ENCODE measurements at places on chromosomes 2 and 18.

- DNase-seq: no peak
Observed at GRCh38 chr2:105104208-105104731, 66.4 kb downstream of the MRPS9 start.

GRCh38 chr18:28189400-28190239 is 12.7 kb upstream of the CDH2 start:
- no peak for DNase-seq

DNA sequence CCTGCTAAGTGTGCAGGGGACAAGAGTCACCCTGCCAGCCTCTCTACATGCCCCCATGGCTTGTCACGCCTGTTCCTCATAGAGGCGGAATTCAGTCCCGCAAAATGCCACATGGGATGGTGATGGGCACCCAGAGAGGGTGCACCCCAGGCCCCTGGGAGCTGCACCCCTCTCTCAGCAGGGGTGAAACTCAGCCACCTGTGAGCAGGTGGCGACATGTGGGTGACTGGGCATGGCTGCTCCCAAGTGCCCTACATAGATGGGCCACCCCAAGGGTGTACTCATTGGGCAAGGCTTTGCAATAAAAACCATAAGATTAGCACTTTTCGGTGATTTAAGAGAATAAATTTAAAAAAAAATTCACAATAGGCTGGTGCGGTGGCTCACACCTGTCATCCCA is 6.3 kb downstream of the HS6ST1 start:
- no peak for DNase-seq

GRCh38 chr2:161754379-161754778 is 130.2 kb downstream of the SLC4A10 start:
- no peak for DNase-seq

DNA sequence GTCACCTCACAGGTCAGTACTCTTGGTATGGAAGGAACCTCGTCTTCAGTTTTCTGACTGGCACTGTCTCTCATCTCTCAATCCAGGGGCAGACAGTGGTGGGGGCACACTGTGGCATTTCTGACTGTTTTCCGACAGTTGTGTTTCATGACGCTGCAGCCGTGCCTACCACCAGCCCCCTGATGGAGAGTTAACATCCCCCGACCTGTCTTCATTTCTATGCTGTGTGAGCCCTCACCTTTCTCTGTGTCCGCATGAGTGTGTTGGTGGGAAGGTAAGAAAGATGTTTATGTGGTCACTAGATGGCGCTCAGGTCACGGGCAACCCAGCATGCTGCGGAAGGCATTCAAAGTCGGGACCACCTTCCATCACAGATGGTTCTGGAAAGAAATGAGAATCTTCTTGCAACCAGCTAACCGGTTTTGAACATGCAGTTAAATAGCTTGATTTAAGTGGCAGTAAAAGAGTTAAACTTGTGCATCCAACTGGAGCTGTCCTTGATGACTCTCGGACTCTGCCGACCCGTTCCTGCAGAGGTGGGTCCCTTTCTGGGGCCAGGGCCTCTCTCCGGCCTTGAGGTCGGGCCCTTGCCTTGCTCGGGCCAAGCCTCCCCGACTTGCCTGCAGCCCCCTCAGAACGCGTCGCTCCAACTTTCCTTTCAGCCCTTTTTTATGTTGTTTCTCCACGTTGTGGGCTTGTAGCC is 92.4 kb downstream of the DYSF start:
- peak; percentile 12 for DNase-seq

DNA sequence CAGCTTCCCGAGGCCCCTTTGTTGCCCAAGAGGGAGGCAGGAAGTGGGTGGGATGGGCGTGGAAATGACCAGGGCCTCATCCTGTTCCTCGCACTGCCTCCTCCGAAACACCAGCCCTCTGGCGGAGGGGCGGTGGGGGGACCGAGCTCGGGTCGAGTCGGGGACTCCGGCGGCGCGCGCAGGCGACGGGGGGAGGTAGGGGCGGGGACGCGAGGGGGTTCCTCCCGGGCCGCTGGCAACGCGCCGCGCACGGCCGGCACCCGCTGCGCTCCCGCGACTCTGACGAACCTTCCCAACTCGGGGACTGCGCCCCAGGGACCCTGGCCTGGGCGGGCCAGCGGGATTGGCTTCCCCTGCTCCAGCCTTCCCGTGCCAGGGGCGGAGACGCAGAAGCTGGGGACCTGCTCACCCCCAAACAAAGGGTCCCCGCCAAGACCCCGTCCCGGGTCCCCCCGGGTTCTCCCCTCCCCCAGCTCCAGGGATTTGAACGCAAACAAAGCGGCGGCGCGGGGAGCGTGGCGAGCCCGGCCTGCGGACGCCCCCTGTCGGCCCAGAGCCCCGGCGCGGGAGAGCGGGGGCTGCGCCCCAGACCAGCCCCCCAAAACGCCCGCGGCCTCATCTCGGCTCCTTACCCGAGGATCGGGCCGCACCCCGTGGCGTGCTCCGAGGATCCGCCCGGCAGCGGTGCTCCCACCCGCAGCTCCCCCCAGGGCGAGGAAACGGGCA is 1.2 kb downstream of the SEMA4C start:
- DNase-seq: peak; percentile 61

DNA sequence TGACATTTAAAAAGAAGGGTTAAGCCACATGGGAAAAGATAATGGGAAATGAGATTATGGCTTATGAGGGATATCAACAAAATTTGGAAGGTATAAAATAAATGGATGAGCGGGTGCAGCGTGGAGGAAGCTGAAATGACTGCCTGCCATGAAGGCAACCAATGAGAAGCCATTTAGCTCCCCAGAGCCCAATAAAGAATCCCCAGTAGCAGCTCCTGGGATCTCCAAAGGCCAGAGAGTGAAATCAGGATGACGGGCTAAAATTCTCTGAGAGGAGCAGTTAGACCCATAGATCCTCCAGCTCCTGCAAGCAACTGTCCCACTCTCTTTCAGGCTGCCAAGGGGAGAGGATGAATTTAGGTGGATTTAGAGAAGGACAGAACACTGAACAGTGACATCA is 12.9 kb upstream of the MAPRE3 start:
- DNase-seq: no peak

GRCh38 chr2:155770516-155770915 is 562.0 kb downstream of the NR4A2 start:
- DNase-seq: no peak

DNA sequence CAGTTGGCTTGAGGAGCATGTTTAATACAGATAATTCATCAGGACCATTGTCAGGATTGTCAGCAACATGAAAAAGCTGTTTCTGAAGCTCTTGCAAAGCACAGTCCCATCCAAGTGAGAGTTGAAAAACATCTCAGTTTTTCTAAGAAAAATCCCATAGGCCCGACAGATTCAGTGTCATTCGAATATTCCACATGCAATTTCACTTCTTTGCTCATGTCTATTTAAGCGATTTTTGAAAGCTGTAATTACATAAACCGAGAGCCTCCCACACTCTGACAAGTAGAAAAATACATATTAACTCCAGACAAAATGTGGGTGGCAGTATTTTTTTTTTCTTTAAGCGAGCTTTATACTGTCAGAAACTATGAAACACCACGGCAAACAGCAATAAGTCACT is 134.7 kb upstream of the GALNT5 start:
- DNase-seq: no peak

DNA sequence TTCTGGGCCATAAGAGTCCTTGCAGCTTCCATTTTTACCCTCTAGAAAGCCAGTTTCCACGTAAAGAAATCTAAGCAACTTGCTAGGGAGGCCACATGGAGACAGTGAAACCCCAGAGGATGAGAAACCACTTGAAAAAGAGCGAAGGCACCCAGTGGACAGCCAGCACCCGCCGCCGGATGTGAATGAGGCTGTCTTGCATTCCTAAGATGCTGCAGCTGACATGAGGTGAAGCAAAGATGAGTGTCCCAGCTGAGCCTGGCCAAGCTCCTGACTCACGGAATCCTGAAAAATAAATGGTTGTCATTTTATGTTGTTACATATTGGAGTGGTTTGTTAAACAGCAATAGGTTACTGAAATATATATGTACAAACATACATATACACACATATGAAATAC is 65.9 kb upstream of the STPG4 start:
- no peak for DNase-seq

DNA sequence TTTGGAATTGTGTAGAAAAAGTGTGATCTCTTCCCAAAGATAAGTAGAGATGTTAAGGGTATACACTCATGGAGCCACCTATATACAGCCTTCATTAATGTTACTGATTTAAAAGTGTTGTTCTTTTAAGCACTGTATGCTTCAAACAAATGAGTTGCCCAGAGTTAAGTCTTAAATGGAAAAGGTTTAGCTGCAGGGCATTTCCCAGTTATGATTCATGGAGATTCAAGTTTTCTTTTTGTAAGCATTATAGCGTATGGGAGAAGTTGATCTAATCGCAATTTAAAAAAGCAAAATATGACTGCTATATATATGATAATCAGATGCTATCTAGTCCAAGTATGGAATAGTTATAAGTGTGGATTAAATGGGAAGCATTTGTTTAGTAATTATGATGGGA is 4.8 kb downstream of the PDK1 start:
- DNase-seq: no peak

GRCh38 chr18:76720683-76721082 is 101.7 kb upstream of the ZNF236 start:
- no peak for DNase-seq

- no peak for DNase-seq
Observed at GRCh38 chr2:27779417-27780055, 8.0 kb downstream of the MRPL33 start.

DNA sequence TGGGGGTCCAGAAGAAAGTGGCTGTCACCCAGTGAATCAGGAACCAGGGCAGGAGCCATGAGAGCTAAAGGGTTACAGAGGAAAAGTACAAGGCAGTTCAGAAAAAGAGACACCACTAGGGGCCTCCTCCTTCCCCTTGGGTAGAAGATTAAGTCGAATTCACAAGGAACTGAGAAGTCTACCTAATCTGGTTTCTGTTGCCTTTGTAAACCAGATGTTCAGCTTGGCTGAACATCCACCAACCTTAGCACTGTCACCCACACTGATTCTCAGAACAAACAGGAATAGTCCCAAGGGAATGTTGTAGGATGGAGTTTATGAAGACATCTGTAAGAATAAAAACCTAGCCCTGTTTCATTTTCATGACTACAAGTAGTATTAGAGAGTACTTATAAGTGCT is 90.4 kb upstream of the NOSTRIN start:
- DNase-seq: no peak

- peak; percentile 18 for DNase-seq
Observed at GRCh38 chr2:214379227-214379626, 31.6 kb upstream of the VWC2L start.

GRCh38 chr2:43139996-43140621 is 86.3 kb downstream of the ZFP36L2 start:
- DNase-seq: no peak

DNA sequence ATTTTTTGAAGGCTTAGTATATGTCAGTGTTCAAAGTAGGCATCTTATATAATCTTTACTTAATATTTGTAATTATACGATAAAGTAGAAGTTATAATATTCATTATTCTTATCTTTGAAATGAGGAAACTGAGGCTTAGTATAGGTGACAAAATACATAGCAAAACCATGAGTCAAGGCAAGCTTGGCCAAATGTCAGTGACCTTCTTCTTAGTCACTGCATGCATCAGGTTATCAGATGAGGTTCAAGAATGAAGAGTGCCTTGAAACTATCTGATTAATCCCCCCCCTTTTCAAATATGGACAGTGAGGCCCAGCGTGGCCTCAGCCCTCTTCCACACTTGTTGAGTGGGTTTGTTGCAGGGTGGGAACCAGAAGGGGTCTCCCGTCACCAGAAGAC is 59.3 kb downstream of the PMAIP1 start:
- DNase-seq: no peak

DNA sequence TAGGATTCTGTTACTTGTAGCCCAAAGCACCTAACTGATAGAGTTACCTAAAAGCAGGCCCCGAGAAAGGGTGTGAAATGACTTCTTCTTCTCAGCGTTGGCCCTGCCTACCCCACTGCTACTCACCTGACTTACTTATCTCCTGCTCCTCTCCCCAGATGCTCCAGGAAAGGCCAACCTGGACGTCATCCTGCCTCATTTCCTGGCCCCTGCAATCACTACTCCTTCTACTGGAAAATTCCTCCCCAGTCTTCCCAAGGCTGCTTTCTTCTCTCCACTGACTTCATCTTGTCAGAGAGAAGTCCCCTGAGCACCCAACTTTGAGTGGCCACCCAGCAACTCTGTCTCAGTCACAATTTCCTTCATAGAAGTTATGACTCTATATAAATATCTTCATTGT is 63.4 kb upstream of the KLF7 start:
- DNase-seq: no peak

DNA sequence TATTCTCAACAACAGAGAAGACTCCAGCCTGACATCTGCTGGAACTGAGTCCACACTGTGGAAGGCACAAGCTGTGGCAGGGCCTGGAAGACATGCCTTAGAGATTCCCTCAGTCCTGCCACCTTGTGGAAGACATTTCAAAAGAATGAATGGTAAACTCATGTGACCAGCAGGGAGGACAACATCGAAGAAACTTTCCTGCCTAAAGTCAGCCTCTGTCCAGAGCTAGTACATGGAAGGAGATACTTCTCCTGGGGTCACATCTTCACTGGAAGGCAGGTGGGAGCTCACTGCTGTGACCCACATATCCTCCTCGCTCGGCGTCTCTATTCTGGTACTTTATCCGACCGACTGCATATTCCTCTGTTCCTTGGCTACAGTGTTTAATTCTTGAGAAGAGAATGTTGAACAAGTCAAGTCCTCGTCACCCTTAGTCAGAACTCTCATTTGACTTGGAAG is 59.5 kb downstream of the PUM2 start:
- DNase-seq: peak; percentile 40

DNA sequence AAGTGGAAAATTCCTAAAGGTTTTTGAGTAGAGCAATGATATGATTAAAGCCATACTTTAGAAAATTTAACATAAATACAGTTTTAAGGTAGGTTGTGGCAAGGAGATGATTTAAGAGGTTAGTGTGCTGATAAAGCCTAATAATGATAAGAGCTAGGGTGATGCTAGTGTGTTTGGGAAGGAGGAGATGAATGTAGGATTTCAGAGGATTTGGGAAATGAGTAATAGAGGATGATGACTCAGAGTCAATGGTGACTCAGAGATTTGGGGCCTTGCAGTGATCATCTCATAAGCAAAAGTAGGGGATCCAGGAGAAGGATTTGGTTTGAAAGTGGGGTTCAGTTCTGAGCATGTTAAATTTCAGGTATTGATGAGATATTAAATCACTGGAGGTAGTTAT is 23.3 kb downstream of the STAMBP start:
- no peak for DNase-seq

GRCh38 chr18:3667255-3668137 is 217.5 kb downstream of the TGIF1 start:
- DNase-seq: no peak

DNA sequence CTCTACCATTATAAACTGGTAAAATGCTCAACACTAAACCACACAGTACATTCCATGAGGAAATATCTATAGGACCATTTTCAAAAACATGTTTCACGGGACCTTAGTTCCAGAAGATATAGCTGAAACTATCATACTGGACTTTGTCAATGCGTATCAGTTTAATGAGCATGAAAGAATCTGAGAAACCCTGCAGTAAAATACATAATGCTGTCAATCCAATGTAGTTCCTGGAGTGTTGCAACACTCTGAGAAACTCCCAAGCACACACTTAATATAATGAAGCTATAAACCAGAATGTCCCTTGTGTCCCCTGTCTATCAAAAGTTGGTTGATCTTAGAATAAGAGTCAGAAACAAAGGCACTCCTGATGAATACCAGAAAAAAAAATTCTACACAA is 16.2 kb downstream of the IWS1 start:
- DNase-seq: no peak
